ENCODE measurements at places on chromosomes 11 and 22. TPM values are rescaled to one million over a fixed set of nuclear protein-coding genes. Genes with fewer than 3 reads are reported as not detected.

The KIRREL3 gene
- not detected for total RNA-seq

The DNAJB7 gene
- total RNA-seq = not detected

The NXPE2 gene
- total RNA-seq = not detected

The CHEK2 gene
- 4.7 TPM for total RNA-seq

The SCN4B gene
- under 0.01 TPM for total RNA-seq

The OR5B21 gene
- not detected for total RNA-seq

The MMP1 gene
- 425 TPM for total RNA-seq

The GRM5 gene
- under 0.01 TPM for total RNA-seq

DNA sequence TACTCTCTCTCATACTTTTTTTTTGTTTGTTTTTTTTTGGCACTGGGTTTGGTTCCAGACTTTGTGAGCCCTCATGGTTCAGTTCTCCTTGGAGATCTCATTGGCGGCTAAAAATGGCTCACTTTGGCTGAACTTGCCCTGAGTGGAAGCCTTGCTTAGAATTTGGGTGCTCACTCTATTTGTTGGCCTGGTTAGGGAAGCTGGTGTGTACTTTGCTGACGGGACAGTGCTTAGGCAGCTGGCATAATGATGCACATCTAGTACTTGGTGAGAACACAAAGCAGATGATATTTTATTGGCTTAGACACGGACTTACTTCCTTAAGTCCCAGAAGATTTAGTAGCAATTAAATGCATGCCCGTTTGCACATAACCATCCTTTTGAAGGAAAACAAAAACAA lies 66.5 kb upstream of the GRAMD1B start:
- DNase-seq = no peak

- no peak for DNase-seq
Measured at GRCh38 chr11:94638902-94639373, 71.8 kb downstream of the PIWIL4 start.

DNA sequence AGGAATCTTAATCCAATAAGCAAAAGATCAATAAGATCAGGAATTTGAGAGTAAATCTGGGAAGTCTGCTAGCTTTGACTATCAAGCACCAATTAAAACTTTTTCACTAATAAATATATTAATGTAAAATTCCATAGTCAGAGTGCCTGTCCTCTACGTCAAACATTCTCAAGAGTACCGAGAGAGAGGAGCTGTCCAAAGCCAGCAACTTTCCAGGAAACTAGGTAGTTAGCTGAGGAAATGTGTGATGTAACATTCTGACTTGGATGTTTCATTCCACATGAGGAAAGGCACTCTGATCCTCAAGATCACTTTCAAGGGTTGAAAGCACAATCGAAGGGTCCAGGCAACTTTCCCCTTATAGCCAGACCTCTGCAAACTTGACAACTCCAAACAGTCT lies 113.2 kb downstream of the STK33 start:
- no peak for DNase-seq

DNA sequence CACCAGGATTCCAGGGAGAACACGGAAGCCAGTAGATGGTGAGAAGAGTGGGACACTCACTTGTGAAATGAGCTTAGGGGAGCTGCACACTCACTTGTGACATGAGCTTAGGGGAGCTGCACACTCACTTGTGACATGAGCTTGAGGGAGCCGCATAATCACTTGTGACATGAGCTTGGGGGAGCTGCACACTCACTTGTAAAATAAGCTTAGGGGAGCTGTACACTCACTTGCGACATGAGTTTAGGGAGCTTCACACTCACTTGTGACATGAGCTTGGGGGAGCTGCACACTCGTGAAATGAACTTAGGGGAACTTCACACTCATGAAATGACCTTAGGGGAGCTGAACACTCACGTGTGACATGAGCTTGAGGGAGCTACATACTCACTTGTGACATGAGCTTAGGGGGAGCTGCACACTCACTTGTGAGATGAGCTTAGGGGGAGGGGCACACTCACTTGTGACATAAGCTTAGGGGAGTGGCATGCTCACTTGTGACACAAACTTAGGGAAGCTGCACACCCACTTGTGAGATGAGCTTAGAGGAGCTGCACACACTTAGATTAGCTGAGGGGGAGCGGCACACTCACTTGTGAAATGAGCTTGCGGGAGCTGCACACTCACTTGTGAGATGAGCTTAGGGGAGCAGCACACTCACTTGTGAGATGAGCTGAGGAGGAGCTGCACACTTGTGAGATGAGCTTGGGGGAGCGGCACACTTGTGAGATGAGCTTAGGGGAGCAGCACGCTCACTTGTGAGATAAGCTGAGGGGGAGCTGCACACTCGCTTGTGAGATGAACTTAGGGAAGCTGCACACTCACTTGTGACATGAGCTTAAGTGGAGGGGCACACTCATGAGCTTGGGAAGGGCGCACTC lies 59.0 kb downstream of the NCAPD3 start:
- DNase-seq = no peak

DNA sequence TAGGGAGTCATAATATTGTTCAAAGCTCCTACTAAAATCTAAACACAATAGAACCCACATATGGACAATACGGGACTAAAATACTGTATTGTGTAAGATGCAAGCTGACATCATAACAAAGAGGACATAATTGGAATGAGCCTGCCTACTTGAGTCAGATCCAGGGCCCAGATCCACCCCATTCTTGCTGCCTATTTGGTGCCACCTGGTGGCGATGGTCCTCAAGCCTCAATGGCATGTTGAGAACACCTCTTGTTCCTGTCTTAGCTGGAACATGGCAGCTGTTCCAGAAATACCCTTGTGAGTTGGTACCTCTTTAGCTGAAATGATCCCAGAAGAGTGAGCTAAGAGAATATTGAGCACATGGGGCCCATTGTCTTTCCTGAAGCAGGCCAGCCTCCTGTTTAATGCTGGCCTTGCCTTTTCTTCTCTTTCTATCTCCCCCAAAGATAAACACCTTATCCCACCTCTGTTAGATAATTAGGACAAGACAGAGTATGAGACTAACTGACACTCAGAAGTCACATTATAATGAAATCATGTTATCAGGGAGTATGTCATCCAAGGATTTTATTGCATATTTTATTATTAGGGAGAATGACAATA lies 680.9 kb upstream of the ANO5 start:
- DNase-seq = peak; percentile 10

- DNase-seq = peak; percentile 96
Measured at GRCh38 chr11:110362971-110363509, 66.6 kb upstream of the RDX start.

GRCh38 chr11:110486156-110486555 lies 56.4 kb downstream of the FDX1 start:
- DNase-seq = no peak

DNA sequence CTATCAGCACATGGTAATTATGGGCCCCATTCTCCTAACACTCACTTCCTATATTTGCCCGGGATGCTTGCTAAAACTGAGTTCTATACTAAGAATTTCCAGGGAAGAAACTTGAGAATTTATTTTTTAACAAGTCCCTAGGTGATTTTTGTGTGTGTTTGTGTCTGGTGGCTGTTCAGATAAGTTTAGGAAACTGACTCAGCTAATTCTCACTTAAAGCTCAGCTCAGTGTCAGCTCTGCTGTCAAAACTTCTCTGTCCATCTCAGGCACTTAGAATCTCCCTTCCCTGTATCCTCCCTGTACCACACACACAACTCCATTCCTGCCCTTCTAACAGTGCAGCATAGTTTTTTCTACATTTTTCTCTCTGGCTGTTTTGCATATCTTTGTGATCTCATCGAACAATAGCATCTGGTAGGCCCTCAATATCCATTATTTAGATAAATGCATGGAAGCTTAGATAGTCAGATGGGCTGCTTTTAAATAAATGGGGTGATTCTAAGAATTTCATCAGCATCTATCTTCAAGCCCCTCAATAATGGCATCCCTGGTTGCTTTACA lies 69.3 kb downstream of the PIWIL4 start:
- no peak for DNase-seq

DNA sequence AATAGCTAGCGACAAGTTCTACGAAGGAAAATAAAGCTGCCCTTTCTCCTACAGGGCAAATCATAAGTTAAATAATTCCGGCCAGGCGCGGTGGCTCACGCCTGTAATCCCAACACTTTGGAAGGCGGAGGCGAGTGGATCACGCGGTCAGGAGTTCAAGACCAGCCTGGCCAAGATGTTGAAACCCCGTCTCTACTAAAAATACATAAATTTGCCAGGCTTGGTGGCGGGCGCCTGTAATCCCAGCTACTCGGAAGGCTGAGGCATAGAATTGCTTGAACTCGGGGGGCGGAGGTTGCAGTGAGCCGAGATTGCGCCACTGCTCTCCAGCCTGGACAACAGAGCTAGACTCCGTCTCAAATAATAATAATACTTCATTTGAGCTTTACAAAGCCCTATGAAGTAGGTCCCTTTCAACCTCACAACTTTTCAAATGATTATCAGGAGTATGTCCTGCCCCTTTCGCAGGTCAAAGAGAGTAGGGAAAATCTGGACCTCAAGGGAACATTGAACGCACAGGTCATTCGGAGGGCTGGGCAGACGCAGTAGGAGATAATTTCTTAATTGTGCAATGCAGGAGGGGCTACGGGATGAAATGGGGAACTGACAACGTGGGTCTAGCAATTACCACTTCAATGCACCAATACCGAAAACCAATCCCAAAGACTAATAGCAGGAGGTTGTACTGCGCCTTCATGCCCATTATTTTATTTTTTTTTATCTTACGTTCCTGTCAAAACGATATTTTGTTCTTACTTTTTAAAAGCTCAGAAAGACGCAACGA lies 590 bp downstream of the COMMD9 start:
- no peak for DNase-seq

DNA sequence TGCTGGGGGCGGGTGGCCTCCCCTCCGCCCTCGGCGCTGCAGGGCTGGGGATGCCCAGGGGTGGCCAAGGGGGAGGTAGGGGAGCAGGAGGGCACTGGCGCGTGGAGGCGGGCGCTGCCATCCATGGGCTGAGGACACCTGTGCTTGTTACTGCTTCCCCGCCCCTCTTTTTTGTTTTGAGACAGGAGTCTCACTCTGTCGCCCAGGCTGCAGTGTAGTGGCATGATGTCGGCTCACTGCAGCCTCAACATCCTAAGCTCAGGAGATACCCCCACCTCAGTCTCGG lies 683 bp upstream of the FADS3 start:
- no peak for DNase-seq

DNA sequence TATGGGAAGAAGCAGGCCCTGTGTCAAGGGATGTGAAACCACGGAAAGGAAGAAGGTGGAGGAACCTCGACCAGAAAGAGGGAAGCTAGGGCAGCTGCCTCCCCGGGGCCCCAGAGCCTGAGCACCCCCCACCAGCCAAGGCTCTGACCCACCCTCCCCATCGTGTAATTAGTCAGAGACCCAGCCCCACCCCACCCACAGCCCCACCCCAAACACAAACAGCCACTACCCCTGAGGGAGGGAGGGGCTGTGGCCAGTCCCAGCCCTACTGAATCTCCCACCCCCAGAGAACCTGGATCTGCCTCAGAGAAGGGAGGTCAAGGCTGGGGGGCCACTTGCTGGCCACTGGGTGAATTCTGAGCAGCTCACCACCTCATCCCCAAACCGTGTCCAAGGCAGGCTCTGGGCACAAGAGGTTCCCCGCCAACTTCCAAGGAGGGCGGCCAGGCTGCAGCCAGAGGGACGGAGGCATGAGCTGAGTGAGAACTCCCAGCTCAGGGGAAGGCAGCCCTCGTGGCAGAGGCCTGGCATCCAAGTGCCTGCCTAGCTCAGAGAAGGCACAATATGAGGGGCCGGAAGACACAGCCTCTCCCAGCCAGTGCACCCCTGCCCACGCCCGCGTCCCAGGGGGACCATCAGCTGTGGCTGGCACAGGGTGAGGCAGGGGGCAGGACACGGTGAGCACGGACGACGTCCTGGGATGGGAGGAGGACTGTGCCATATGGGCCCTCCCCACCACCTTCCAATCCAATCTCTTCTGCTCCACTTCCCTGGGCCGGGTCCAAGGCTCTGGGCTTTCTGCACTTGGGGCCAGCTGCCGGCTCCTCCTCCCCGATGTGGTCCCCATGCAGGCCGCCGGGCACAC lies 2.7 kb downstream of the PLXNB2 start:
- no peak for DNase-seq

DNA sequence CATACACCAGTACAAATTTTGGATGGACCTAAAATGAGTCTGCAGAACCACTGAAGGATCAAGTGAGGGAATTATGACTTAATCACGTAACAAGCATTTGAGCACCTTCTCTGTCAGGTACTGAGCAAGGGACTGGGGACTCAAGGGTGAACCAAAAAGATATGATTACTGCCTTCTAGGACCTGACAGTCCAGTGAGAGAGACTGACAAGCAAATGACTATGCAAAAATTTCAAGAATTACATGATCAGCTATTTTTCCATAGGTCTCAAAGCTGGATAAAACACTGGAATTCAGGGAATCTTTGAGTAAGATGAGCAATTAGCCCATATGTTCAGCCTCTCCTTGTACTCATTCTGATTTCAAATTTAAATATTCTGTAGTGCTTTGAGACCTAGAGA lies 5.2 kb upstream of the STT3A start:
- DNase-seq = no peak

DNA sequence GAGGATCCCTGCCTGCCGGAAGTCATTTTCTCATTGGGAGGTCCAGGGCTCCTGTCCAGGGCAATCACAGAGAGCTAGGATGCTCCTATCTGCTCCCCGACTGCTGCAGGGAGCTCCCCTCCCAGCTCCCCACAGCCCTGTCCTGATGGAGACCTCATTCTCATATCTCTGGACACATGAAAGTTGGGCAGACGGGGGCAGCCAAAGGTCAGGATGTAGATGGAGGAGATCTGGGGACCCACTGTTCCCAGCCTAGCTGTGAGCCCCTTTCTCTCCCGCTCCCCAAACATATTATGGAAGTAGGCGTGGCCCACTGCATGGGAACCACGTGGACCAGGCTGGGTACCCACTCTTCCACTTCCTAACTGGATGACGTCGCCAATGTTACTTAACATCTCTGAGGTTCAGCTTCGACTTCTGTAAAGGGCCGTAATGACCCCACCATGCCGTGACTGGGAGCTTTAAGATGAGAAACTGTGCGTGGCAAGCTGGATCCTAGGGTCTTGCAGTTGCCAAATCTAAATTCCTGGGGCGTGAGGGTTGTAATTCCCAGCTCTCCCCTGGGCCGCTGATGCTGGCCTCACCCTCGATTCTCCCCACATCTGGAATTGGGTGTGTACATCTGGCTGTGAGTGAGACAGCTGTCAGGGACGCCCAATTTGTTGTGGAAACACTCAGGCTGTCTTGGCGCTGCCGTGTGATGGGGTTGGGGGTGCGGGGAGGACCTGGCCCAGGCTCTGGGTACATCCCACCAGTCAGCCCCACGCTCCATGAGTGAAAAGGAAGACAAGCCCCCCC lies 1.8 kb downstream of the CDC42EP2 start:
- DNase-seq = peak; percentile 35
